ENCODE measurements at places on chromosomes 12 and 14.

DNA sequence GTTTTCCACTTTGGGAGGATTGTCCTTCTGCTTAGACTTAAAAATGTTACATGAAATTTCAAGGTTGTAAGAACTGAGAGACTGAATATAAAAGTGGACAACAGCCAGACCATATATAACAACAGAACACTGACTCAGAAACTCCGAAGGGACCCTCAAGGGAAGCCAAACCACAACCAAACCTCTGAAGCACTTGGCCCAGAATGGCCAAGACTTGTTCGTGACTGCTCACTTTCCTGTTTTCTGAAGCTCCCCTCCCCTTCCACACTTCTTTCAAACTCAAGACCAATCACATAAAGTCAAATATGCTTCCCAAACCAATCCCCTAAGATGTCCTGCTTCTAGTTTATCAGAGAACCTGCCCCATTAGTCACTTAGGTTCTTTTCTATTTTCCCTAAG, 13.7 kb downstream of the OR6J1 start:
- DNase-seq = no peak

DNA sequence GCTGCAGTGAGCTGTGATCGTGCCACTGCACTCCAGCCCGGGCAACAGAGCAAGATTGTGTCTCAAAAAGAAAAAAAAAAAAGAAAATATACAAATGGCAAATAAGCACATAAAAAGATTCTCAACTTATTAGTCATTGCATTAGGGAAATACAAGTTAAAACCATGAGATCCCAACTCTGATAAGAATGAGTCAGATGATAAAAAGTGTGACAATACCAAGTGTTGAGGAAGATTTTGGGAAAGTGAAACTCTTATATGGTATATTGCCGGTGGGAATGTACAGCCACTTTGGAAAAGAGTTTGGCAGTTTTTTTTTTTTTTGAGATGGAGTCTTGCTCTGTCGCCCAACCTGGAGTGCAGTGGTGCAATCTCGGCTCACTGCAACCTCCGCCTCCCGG, 7.6 kb upstream of the PRPF40B start:
- DNase-seq = no peak

DNA sequence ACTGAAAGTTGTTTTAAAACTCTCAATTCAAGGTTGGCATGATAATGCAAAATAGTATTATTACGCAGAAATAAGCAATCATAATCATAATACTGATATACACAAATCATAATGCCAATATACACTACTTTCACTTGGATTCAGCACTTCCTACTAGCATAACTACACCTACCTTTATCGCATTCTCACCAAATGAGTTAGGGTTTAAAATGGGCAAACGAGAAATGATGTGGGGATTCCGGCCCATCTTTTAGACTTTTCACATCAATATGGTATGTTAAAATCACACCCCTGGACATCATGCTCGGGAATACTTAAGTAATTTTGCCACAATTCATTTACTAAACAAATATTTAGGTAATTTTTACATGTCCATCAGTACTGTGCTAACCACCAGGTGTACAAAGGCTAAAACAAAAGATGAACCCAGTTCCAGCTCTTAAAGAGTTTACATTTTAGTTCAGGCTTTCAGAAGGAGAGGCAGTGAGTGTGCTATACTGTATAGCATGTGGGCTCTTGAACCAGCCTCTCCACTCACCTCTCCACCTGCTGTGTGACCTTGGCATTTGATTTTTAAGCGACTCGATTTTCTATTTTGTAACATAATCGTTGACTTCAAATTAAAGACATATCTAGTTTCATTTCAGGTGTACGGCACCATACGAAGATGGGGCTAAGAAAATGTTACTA, 1.1 kb upstream of the USP15 start:
- DNase-seq = peak; percentile 32

GRCh38 chr12:27425306-27425705, 21.2 kb upstream of the SMCO2 start:
- DNase-seq = no peak

GRCh38 chr14:104084251-104085002, 1.1 kb upstream of the ASPG start:
- DNase-seq = no peak

DNA sequence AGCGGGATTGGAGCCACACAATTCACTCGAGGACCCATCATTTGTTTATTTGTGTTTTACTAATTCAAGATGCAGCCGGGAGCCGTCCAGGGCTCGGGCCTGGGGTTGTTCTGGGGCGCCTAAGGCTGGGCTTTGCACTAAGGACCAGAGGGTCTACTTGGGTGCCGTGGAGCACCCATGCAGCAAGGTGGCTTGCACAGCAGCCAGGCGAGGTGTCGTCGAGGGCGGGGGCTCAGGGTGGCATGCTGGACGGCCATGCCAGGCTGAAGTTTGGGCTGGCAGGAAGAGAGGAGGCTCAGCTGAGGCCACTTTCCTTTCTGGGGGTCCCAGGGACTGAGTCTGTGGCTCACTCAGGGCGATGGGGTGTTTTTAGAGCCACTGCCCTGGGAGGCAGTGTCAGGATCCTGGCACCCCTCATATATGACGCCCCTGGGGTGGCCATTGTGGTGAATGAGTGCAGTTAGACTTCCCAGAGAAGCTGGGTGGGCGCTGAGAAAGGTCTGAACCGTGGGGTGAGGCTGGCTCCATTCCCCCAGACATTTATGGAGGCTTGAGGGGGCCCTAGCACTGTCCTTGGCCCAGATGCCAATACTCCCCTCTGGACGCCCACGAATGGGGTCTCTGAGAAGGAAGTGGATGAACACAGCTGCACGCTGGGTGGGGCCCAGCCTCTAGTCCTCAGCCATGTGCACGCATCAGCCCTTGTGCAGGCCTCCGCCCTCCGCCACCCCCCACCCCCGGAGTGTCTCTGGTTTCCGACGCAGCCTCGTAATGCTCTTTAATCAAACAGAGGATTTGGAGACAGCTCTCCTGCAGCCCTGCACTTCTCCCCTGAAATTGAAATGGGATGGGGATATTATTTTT, 11.3 kb downstream of the MEG3 start:
- no peak for DNase-seq

DNA sequence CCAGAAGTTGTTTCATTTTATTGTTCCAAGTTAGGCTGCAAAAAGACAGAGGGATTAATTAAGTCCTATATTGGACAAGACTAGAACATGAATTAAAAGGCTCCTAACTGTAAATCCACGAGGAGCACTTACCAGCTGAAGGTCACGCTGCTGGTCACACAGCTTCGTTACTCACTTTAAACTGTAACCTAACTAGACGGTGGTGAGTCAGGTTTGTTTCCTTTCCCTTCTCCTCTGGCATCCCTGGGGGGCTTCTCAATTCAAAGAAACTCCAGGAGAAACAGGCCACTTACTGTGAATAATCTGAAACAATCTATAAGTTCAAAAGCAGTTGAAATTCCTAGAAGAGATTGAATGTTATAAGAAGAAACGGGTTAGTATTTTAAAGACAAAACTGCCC, 331.4 kb downstream of the BCAT1 start:
- DNase-seq = no peak

DNA sequence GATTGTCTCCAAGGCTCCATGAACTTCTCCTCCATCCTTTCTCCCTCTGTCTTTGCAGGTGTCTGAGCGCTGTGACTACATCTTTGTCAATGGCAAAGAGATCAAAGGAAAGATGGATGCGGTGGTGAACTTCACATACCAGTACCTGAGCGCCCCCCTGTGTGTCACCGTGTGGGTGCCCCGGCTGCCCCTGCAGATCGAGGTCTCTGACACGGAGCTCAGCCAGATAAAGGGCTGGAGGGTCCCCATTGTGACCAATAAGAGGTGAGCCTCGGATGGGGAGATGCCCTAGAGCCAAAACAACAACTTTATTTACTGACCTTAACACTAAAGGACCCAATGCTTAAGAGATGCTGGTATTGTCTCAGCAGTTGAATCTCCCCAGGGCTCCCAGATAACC, 130.0 kb downstream of the SLC15A4 start:
- DNase-seq = no peak

GRCh38 chr14:76348898-76349297, 27.0 kb upstream of the ESRRB start:
- DNase-seq = no peak

- no peak for DNase-seq
Observed at GRCh38 chr12:176321-177181, 37.4 kb downstream of the SLC6A12 start.

DNA sequence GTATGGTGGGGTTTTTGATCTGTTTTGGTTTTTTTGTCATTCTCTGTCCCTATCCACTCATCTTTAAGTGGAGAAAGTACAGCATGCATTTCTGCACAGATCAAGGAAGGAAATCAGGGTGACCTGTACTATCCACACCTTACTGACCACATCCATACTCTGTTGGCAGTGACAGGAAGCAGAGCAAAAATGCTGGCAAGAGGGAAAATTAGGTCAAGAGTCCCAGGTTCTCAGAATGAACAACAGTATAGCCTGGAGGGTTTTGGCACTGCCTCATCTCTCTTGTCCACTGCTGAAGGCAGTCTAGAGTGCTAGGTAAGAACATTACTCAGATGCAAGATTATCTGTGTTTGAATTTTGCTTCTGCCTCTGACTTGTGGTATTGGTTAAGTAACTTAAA, 70.7 kb downstream of the TAOK3 start:
- no peak for DNase-seq

- no peak for DNase-seq
Observed at GRCh38 chr14:50040895-50041465, 75.4 kb downstream of the VCPKMT start.

DNA sequence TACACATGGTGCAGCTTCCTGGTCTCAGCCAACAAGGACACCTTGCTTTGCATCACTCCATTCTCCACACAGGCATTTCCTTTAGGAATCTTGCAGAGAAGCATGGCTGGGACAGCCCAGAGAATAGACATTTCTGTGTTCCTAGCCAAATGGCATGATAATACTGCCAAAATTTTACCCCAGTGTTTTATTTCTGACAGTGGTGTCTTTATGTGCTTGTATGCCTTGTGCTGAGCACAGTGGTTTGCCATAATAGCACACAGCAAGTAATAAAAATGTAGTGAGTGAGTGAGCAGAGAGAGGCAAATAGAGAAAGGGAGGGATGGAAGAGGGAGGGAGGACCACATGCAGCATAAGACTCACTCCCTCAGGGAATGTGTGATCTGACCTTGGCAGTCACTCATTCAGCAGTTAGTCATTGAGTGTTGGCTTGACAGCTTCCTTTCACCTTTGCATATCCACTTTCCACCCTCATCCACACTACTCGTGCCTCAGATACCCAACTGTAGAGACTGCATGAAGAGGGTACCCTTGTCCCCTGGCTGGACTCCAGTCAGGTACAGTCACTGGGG, 212.8 kb upstream of the CCDC196 start:
- no peak for DNase-seq

DNA sequence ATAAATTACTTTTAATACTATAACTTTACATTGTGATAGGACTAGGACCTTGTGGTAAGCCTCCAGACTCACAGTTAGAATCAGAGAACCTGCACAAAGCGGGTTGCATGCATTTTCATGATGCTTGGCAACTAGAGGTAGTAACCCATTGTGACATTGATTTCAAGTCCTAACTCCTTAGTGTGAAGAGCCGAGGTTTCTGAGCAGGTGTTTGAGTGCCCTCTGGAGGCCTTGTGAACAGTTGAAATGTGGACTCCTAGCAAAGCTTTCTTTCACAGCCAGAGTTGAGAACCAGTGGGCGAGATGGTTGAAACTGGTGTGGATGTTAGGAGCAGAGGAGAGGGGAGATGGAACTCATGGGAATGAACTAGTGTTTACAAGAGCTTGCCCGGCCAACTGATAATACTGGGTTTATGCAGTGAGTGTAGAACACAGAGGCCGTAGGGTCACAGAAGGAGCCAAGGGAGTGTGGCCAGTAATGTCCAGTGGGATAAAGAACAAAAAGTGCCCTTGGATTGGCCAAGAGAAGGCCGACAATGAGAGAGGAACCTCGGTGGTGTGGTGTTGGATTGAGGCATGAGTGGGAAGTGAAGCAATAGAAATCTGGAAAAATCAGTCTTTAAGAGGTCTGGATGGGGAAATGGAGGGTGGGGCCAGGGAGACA, 10.9 kb downstream of the ZNF664 start:
- DNase-seq = peak; percentile 62

DNA sequence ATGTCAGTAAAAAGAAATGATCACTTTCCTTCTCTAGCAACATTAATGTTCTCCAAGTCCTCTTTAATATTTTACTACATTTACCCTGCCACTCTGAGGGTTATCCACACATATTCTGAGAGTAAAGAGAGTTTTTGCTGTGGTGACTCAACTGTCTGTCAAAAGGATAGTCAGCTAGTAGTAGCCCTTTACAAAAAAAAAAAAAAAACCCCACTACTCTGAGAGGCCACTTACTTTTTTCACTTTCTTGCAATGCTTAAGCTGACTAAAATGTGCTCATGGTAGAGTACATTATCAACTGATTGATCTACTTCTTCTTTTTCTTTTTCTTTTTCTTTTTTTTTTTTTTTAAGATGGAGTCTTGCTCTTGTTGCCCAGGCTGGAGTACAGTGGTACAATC, 27.6 kb upstream of the PPM1A start:
- no peak for DNase-seq

GRCh38 chr12:116708826-116709756, 28.8 kb downstream of the SPRING1 start:
- DNase-seq = peak; percentile 84

DNA sequence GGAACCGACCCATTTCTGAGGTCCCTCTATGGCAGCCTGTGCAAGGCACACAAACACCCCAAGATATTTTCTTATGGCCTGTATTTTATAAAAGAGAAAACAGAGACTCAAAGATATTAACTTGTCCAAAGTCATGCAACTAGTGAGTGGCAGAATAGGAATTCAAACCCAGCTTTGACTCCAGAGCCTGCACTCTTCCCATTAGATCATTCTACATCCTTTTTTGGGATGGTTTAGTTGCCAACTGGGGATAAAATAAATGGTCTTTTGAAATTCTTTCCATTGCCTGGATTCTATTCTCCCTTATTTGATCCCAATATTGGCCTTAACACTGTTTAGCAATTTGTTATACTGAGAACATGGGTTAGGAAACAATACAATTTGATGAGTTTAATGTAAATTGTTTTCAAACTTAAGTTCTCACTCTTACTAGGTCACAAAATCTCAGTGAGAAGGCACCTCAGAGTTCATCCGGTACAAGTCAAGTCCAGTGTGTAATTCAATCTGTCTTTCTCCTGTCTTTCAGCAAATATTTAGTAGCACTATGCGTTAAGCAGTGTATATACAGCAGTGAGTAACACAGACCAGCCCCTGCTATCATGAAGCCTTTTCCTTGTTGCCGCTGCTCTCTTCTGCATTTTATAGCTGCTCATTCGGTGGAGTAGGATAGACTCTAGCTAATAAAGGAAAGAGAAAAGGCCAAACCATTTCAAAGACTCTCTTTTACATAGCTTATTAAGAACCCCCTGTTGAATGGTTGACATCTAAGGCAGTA, 162.1 kb upstream of the IFNG-AS1 start:
- DNase-seq = no peak

DNA sequence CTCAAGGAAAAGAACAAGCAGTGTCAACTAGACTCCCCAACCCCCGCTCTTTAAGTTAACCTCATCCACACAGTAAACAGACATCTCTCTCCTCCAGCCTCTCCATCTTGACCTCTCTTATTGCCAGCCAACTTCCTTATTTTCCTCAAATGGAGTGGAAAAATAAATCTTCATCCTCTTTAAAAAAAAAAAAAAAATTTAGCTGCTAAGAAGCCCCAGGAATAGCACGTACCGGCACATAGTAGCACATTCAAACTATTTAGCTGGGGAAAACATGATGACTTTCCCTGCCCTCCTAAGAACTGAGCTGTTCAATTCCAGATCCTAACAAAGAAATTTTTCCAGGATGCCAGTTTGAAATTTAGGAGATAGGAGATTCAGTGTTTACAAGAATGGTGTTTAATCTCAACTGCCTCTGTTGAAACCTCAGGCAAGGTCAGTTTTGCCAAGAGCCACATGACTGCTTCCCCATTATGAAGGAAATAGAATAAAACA, 90.8 kb downstream of the EPS8 start:
- DNase-seq = no peak

Measured in NCI-H2107 (cell line).